ENCODE measurements at places on chromosomes 16 and 17.

DNA sequence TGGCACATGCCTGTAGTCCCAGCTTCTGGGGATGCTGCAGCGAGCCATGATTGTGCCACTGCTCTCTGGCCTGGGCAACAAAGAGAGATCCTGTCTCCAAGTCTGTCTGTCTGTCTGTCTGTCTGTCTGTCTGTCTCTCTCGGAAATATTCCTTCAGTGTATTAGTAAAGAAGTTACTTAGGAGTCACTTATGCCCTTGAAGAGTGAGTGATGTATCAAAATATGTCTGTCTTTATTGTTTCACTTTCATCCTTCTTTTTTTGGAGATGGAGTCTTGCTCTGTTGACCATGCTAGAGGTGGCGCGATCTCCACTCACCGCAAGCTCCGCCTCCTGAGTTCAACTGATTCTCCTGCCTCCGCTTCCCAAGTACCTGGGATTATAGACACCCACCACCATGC, 410.5 kb downstream of the WWOX start:
- ATAC-seq = no peak

DNA sequence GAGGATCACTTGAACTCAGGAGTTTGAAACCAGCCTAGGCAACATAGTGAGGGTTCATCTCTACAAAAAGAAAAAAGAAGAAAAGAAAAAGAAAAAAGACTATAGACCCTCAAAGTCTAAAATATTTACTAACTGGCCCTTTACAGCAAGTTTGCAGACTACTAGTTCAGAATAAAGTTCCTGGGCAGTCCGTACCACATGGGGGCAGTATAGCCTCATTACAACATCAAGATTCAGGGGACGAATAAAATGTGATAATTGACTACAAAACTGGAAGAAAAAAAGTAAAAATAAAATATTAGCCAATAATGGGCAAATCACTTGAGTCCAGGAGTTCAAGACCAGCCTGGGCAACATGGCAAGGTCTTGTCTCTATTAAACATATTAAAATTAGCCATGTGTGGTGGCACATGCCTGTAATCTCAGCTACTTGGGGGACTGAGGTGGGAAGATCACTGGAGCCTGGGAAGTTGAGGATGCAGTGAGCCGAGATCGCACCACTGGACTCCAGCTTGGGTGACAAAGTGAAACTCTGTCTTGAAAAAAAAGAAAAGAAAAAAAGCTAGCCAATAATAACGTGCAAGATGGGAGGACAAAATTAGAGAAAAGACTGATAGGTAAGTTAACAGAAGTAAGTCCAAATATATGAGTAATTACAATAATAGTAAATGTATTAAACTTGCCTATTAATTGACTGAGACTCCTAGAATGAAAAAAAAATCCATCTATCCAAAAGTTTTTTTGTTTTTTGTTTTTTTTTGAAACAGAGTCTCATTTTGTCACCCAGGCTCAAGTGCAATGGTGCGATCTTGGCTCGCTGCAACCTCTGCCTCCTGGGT, 129.4 kb upstream of the SEC14L1 start:
- no peak for ATAC-seq

DNA sequence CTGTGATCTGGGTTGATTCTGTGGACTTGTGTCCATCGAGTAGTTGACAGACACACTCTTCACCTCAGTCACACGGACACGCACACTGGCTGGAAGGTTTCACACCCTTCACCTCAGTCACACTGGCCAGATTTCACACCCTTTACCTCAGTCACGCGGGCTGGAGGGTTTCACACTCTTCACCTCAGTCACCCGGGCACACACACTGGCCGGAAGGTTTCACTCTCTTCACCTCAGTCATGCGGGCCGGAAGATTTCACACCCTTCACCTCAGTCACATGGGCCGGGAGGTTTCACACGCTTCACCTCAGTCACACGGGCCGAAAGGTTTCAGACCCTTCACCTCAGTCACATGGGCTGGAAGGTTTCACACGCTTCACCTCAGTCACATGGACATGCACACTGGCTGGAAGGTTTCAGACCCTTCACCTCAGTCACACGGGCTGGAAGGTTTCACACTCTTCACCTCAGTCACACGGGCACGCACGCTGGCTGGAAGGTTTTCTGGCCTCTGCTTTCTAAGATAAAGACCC, 96.2 kb downstream of the PGS1 start:
- ATAC-seq = peak; percentile 73

GRCh38 chr16:15665107-15665506, 15.1 kb downstream of the NDE1 start:
- no peak for ATAC-seq

Measured in activated T-helper 17 cell treated with anti-CD3 and anti-CD28 coated beads, Interleukin-2, amount 50 U/mL, for 72 hours (primary cell).